ENCODE measurements at places on chromosomes 4 and X.

GRCh38 chr4:30959781-30960485 lies 239.8 kb downstream of the PCDH7 start:
- no peak for DNase-seq

GRCh38 chrX:47162927-47163583 lies 18.0 kb downstream of the RBM10 start:
- DNase-seq, result no peak

GRCh38 chr4:38049545-38050170 lies 89.5 kb downstream of the PTTG2 start:
- no peak for DNase-seq

GRCh38 chr4:33262824-33263223 lies 2542.7 kb downstream of the PCDH7 start:
- DNase-seq, result no peak

- DNase-seq, result no peak
These were observed 957 bp downstream of the TIMM17B start for GRCh38 chrX:48896611-48897011.

Data from CD4-positive, alpha-beta T cell treated with Interleukin-6 at 100 ng/mL for 8 hours (primary cell).